D721Med (cell line): ENCODE measurements at places on chromosomes 11 and 22.

- no peak for DNase-seq
Observed at GRCh38 chr22:38215156-38216038, 13.6 kb downstream of the MAFF start.

GRCh38 chr11:57543593-57543992 lies 6.2 kb downstream of the SMTNL1 start:
- no peak for DNase-seq

- no peak for DNase-seq
Observed at GRCh38 chr22:19504900-19505734, 19.1 kb downstream of the CLDN5 start.

- no peak for DNase-seq
Observed at GRCh38 chr11:93603225-93604007, 58.1 kb upstream of the CEP295 start.

DNA sequence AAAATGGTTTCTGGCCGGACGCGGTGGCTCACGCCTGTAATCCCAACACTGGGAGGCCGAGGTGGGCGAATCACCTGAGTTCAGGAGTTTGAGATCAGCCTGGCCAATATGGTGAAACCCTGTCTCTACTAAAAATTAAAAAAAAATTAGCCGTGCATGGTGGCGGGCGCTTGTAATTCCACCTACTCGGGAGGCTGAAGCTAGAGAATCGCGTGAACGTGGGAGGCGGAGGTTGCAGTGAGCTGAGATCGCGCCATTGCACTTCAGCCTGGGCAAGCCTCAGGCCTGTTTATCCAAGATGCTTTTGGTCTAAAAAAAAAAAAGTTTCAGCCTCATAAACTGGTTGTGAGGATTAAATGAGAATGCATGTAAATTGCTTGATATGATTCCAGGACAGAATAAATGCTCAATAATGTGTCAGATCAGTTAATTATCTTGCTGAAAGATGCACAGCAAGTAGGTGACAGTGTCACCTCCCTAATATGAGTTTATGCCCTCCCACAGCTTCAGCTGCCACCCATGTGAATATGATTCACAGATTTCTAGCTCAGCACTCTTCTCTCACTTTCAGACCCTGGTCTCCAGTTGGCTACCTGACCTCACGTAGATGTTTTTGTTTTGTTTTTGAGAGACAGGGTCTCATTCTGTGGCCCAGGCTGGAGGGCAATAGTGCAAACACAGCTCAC lies 1.1 kb upstream of the ALG8 start:
- no peak for DNase-seq

GRCh38 chr11:75577207-75577606 lies 15.2 kb downstream of the SERPINH1 start:
- DNase-seq = peak; percentile 55

DNA sequence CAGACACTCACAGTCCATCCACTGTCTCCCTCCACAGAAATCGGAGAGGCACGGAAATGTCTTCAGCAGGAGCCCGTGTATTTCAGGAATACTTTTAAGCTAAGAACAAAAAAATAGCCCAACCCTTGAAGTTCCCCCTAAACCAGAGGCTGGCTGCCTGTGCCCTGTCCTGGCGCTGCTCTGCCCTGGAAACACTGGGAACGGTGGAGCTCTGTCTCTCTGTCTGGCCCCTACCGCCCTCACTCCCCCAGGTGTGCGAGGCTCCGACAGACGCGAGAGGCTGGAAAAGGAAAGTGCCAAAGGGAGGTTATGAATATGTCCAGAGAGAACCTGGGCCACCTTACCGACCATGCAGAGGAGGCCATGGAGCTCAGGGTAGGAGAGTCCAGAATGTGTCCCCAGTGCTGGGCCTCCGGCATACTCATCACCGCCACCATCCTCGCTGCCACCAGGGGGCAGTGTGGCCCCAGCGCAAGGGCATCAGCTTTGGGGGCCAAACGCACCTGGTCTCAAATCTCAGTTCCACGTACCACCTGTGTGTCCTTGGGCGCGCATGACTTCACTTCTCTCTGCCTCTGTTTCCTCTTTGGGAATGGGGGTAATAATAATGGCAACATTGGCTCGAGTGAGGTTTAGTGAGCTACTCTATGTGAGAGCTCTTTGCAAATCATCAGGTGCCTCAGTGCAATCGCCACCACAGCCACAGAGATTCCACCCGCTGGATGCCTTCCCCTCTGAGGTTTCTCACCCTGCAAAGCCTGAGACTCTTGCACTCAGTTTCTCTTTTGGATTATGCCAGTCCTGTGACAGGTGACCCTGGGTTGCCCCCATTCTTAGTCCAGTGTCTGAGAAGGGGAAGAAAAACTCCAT lies 10.4 kb upstream of the SLCO2B1 start:
- DNase-seq = peak; percentile 66

- no peak for DNase-seq
Observed at GRCh38 chr11:6646071-6646470, 9.5 kb downstream of the DCHS1 start.

DNA sequence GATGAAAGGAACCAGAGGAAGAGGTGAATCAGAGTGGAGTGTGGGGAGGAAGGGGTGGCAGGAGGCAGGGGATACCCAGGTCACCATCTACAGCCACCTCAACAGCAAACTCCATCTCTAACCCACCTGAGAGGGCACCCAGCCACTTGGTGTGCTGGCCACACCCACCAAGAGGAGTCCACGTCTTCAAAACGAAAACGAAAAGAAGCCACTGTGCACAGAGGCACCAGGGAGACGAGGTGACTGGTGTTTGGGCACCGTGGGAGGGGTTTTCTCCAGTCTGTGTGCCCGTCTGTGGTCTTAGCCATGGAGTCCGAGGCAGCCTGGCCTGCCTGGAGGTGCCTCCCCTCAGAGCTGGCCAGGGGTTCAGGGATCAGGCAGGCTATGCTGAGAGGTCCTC lies 20.2 kb downstream of the PDGFB start:
- DNase-seq = no peak
